Stimulated activated CD8-positive, alpha-beta memory T cell treated with anti-CD3 and anti-CD28 coated beads, Interleukin-15, amount 100 ng/mL, for 48 hours (primary cell): ENCODE measurements at places on chromosomes 3 and 15.

DNA sequence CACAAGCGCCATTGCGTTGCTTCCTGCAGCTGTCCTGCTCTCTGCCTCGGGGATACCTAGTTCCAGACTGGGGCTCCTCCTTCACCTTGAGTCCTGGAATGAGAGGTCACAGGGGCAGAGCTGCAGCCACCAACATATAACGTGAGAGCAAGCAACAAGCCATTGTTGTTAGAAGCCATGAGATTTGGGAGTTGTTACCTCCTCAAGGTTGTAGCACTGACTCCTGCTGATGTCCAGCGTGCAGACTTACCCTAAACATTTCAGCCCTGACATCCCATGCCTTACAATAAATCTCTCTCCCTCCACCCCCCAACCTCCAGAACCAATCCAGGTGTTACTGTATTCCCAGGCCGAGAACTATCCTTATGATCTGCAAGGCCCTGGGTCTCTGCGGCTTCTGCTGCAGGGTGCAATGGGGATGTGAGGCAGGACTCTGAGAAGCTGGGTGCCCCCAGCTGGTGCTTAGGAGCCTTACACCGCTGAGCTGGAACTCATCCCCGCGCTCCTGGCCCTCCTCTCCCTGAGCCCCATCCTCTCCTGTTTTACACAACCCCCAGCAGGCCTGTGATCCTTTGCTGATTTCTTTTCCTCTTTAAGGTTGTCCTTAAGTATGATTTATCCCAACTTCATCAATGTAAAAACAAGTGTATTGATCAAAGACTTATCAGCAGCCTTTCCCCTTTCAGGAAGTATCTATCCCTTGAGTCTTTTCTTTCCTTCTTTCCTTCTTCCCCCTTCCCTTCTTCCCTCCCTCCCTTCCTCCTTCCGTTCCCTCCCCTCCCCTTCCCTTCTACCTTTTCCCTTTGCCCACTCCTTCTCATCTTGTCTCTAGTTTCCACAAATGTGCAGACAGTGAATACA is 84.2 kb upstream of the ABHD2 start:
- DNase-seq, result no peak

DNA sequence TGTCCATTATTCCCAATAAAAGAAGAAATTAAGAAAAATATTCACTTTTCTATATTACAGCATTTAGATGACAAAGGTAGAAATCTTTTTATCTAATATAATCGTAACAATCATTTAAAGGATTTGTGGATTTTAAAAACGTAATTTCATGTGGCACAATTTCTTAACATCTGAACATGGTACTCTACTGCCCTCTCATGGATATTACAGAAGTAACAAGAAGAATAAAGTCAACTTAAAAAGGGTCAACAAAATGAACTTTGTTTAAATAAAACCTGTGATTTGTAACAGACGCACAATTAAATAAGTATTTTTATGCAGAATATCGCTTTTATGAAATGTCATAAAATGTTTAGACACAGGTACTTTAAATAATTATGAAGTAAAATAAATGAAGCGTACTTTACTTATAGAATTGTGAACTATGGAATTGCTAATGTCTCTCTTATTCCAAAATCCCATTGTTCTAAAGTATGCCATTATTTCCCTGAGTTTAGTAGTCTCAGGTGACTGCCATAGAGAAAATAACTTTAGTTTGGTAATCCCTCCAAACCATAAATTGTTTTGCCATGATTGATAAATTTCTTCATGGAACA is 366.8 kb upstream of the ZNF385D start:
- DNase-seq, result no peak

- no peak for DNase-seq
Observed at GRCh38 chr15:43376017-43376705, 5.3 kb downstream of the TUBGCP4 start.

DNA sequence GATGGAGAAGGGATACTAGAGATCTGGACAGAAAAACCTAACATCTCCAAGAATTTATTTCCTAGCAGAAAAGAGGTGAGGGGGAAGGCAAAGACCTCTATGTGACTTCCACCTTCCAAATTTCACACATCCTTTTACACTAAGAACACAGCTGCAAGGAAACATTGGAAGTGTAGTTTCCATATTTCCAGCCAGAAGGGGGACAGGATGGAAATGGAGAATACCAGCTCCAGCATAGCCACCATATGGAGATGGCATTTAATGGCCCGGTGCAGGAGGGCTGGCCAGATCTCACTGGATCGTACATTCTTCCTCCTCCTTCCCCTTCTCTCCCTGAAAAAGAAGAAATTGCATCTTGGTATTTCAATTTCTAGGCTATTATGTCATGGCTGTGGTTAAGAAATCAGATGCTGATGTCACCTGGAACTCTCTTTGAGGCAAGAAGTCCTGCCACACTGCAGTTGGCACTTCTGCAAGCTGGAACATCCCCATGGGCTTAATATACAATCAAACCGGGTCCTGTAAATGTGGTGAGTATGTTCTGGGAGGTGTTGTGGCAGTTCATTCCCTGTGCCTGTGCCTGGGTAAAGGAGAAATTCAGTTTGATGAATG is 36.9 kb upstream of the TF start:
- no peak for DNase-seq

GRCh38 chr3:195200010-195200822 is 70.7 kb downstream of the XXYLT1 start:
- no peak for DNase-seq

- no peak for DNase-seq
Observed at GRCh38 chr15:39585871-39586301, 5.0 kb downstream of the THBS1 start.

- no peak for DNase-seq
Observed at GRCh38 chr15:85579957-85580694, 199.7 kb downstream of the AKAP13 start.

DNA sequence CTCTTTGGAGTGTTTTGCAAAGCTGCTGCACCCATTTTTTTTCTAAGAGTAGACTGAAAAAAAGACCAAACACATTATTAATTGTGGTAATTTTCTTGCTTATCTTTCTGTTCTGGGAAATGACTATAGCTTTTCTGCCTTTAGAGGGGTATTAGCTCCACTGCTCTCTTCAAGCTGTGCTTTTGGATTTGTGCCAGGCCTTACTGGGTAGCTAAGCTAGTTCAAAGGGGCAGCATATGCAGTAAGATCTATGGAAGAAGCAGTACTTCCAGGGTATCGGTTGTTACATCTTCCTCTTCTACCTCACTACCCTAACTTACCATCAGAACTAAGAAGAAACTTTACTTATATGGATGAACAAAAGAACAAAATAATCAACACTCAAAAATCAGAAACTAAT is 28.7 kb upstream of the ARIH1 start:
- DNase-seq, result no peak

DNA sequence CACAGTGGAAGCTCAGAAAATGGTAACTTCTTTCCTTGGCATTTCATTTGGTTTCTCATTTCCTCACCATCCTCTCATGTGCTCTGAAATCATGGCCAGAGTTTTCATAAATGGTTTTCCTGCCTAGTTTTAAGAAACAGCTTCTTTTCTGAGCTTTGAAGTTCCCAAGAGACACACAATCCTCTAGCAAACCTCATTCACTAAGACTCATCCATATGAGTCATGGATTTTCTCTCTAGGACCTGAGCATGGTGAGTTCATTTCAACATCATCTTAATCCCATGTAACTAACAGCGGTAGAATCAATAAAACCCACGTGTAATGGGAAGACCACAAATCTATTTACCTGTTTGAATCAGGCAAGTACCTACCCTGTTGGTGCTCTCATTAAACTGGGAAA is 274.5 kb upstream of the LRTM1 start:
- DNase-seq, result no peak

- DNase-seq, result no peak
Observed at GRCh38 chr3:30553641-30554316, 52.6 kb upstream of the TGFBR2 start.

GRCh38 chr3:16604887-16605602 is at the start of gene DAZL:
DAZL (minus strand) TSS chr3:16605423; CDS start chr3:16605205, 218 bp downstream.
- no peak for DNase-seq

DNA sequence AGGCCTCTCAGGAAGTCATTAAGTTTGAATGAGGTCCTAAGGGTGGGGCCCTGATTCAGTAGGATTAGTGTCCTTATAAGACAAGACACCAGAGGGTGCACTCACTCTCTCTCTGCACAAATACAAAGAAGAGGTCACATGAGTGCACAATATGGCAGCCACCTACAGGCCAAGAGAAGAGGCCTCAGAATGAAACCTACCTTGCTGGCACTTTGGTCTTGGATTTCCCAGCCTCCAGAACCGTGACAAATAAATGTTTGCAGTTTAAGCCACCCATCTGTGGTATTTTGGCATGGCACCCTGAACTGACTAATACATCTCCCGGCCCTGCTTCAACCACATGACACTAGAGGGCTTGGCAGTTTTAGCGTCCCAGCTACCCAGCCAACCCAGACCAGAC is 73.9 kb upstream of the CHRNB4 start:
- no peak for DNase-seq

DNA sequence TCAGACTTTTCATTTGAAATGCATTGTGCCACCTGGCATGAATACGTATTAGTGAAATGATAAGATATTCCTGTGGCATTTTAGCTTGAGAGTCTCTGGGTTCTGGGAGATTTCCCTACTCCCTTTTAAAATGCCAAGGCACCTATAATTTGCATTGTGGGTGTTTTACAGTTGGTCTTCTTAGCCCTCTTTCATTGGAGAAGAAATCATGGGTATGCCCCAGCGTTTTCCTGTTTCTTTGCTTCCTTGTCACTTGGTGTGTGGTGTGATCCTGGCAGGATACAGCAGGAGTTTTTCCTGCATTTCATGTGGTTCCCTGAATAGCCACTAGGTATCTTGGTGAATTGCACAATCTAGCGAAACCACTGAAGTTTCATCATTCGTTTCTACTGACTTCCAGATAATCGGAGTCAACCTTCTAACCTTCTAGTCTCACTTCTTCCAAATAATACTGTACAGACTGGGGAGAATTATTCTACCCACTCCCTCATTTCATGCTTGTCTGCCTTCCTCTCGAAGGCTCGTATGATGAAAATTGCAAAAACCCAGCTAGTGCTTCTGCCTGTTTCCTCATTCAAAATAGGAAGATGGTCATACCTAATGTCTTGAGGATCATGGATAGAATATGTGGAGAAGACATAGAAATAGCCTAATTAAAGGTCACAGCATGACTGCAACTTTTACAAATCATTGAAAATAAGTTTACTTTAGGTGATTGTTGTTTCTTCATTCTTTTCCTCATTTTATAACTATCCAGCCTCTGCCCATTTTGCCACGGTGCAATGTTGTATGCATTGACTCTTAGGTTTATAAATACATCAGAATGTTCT is 2.6 kb downstream of the BHLHE40 start:
- DNase-seq, result no peak
